ENCODE measurements at places on chromosomes 1 and 21.

- peak; percentile 30 for DNase-seq
Observed at GRCh38 chr1:9145021-9145668, 16.2 kb upstream of the GPR157 start.

DNA sequence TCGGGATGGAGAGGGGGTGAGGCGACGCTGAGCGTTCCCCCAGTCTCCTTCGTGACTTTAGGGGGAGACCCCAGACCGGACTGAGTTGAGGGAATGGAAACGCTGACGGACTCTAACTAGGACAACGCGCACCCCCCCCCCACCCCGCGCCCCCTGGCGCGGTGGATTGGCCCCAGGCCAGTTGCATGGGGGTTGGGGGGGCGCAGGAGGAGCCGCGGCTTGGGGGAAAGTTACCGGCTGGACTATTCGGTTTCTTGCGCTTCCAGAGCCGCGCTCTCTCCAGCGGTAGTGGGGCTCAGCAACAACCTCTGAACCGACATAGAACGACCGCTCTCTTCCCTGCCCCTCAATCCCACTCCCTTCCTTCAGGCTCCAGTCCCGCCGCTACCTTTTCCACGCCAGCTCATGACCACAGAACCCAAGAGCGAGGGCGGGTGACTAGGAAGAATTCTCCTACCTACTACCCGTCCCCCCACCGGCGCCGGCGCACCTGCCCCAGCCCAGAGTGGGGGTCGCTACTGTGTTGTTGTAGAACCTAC, 694 bp downstream of the ZBTB7B start:
- DNase-seq: no peak

DNA sequence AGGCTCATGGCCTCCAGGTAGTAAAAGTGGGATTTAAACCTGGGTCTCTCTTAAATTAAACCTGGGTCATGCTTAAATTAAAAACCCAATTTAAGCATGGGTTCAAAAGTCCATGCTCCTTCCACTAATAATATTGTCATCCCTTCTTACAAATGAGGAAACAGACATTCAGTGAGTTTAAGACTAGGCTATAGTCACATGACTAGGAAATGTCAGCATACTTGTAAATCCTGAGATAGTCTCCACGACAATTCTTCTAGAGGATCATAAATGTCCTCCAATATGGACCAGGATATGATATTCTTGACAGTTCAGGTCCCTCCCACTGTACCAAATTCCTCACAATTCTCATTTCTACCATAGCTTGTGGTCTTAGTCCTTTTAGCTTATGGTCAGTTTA, 10.5 kb upstream of the IGFN1 start:
- DNase-seq: peak; percentile 18

GRCh38 chr1:16367968-16368890, 1.2 kb downstream of the SZRD1 start:
- DNase-seq: peak; percentile 37

- DNase-seq: peak; percentile 51
Observed at GRCh38 chr1:93710499-93711453, 29.1 kb upstream of the BCAR3 start.

GRCh38 chr1:224579526-224579925, 36.6 kb upstream of the CNIH3 start:
- DNase-seq: no peak

Data from inflammatory macrophage treated with lipopolysaccharide for 4 hours (primary cell).